Occipital lobe (tissue), 3 donors: ENCODE measurements at places on chromosomes 4 and X. TPM values are rescaled to one million over a fixed set of nuclear protein-coding genes. Genes with fewer than 3 reads are reported as not detected.

IGSF1 gene
- 0.78 TPM for total RNA-seq

MAGEA8 gene
- not detected for total RNA-seq

SRPK3 gene
- total RNA-seq, result 0.16 TPM

DNA sequence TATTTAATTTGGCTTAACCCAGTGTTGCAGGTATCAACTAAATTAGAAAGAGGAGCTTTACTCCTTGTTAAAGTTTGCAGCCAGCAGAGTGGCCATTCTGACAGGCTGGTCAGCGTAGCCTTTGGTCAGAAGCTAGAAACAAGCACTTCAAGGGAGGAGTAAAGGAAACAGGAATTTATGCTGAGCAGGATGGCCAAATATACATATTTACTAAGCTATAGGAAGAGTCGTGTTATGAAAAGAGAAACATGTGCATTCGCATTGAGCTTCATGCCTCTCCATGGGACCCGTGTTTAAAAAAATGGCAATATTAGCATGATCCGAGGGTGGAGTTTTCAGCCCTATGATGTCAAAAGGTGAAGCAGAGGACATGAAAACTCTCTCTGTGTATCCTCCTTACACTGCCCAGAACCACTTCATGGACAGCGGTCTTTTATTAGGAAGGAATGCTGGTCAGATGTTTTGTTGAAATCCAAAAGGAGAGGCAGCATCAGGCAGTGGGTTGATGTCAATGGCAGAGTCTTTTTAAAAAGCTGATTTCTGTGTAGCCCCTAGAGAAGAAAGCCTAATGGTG is 71.8 kb upstream of the MAPK10 start:
- DNase-seq, result no peak

- no peak for DNase-seq
Observed at GRCh38 chr4:166502660-166503059, 629.6 kb downstream of the TLL1 start.
